ENCODE measurements at places on chromosomes 5 and 9. TPM values are rescaled to one million over a fixed set of nuclear protein-coding genes. Genes with fewer than 3 reads are reported as not detected.

PCDHGA2 gene
- 2.2 TPM for total RNA-seq

SH3TC2 gene
- total RNA-seq = 1.9 TPM

CLIC3 gene
- 74.5 TPM for total RNA-seq

LRRC19 gene
- total RNA-seq = not detected

GPR150 gene
- 0.26 TPM for total RNA-seq

AGGF1 gene
- total RNA-seq = 16.8 TPM

ACTBL2 gene
- total RNA-seq = not detected

LVRN gene
- not detected for total RNA-seq

PDGFRB gene
- 372 TPM for total RNA-seq

TOR2A gene
- total RNA-seq = 19.6 TPM

DIPK1B gene
- total RNA-seq = 5.3 TPM

CFAP90 gene
- not detected for total RNA-seq

ENTR1 gene
- 40.7 TPM for total RNA-seq

ARHGEF37 gene
- 3.2 TPM for total RNA-seq

ZNF79 gene
- total RNA-seq = 2.5 TPM

GNA14 gene
- 0.09 TPM for total RNA-seq

Measured in pericardium fibroblast (primary cell).